ENCODE measurements at places on chromosomes 7 and 10. TPM values are rescaled to one million over a fixed set of nuclear protein-coding genes. Genes with fewer than 3 reads are reported as not detected.

HTR5A gene
- not detected for total RNA-seq

CREM gene
- 15.0 TPM for total RNA-seq

UFSP1 gene
- total RNA-seq, result 1.8 TPM

FRMPD2 gene
- 0.23 TPM for total RNA-seq

CNNM1 gene
- total RNA-seq, result 1.4 TPM

GRCh38 chr10:33327751-33328150, 6.7 kb downstream of the NRP1 start:
- H3K27me3 ChIP-seq, result no peaks in the 10 kb centered on the region
- no peak overlapping the region for H3K27ac ChIP-seq
- peaks cover 10% of the 10 kb centered on the region for H3K4me1 ChIP-seq
- H3K36me3 ChIP-seq, result no peaks in the 10 kb centered on the region

All from pancreas (tissue), 10 donors.